Fibroblast of skin of right biceps (primary cell): ENCODE measurements at places on chromosomes 3 and 15.

- DNase-seq = no peak
These were observed 55.5 kb upstream of the MBNL1 start for GRCh38 chr3:152213203-152213602.

- no peak for DNase-seq
These were observed 178.1 kb downstream of the RORA start for GRCh38 chr15:61050844-61051568.

DNA sequence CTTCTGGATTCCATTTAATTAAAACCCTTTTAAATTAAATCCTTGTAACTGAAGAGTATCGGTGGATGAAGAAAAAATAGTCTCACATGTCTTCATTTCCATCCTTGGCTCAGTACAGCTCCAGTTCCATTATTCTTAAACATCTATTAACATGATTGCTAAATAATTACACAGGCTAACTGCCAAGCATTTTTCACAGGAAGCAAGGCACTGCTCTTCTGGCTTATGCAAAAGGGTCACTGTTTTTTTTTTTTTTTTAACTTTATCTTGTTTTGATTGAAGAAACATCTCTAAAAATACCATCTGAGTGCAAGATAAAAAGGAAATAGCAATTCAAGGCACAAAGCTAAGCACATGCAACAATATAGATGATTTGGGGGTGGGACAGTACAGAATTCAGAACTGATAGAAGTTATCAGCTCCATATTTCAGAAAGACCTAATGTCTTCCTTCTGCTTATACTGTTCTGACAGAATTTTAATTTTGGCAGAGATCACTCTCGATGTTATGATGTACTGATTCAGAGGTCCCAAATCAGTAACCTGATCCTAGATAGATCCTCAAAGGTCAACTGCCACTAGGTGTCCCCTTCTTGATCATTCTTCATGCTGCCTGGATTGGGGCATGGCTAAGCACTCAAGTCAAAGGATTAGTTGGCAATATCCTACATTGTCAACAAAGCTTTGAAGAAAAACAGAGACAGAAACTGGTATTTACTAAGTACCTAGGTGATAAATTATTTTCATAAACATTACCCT lies 57.8 kb upstream of the ACTC1 start:
- DNase-seq = peak; percentile 39

DNA sequence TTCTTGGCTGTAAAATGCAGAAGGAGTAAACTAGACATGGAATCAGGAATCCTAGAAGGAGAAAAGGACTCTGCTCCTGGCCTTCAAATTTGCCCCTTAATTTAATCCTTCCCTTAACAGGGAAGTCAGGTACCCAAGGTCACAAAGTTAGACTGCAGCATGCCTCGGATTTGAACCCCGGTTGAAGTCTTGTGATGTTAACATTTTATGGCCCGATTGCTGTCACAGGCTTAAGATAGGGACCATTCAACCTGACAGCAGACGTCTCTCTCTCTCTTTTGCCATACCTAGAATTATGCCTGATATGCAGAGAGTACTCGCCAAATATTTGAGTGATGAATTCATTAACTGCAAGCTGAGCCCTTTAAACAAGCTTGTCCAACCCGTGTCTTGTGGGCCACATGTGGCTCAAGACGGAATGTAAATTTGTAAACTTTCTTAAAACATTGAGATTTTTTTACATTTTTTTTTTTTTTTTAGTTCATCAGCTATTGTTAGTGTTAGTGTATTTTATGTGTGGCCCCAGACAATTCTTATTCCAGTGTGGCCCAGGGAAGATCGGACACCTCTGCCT lies 217.2 kb downstream of the THSD4 start:
- peak; percentile 53 for DNase-seq

GRCh38 chr15:91861223-91861622 lies 7.7 kb downstream of the SLCO3A1 start:
- DNase-seq = no peak

- DNase-seq = no peak
These were observed at the start of gene ATP2B2 for GRCh38 chr3:10505050-10505790. Gene ATP2B2, minus strand, starts transcription at chr3:10505586. Its CDS starts 56,043 bp downstream, at chr3:10449543.

DNA sequence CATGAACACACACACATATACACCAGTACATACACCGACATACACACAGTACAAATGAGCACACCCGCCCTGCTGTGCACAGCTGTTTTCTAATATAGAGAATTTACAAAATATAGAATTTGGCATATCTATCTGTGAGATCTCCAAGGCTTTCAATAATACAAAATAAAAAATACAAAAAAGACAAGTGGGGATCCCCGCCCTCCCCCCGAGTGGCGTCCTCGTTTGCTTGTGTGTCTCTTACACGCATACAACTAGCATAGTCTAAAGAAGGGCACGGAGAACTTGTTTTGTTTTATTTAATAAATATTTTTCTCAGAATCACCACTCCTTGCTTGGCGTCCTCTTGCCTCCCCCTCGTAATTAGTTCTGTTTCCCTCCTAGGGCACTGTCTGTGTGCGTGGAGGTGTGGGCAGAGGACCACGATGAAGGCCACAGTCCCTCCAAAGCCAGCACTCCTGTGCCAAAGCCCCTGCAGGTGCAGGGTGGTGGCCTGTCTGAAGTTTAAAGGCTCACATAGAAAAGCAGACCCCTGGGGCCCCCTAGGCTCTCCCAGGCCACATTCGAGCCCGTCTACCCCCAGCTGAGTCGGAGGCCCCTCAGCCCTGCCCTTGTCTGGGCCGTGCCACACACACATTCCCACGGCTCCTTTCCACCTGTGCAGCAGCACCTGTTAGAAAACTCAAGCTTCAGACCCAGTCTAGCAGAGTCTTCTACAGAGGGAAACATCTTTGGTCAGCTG lies 82.1 kb downstream of the SEC22A start:
- no peak for DNase-seq

DNA sequence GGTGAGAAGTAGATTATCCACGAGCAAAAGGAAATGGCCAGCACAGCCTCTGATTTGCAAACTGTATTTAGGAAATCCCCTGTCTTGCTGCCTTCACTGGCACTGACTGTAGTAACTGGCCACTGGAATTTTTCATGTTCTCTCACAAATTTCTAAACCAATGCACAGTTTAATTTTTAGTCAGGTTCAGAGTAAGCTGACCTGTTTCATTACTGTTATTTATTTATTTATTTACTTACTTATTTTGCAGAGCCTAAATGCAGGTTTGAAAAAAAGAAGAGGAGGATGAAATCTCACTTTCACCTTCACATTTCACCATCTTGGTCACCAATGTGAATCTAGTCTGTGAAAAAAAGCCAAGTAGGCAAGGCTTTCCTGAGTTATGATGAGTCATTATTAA lies 291.0 kb downstream of the PLOD2 start:
- DNase-seq = no peak
